ENCODE measurements at places on chromosomes 7 and 10.

- peak; percentile 3 for DNase-seq
Measured at GRCh38 chr10:115572740-115573455, 479.7 kb downstream of the ATRNL1 start.

DNA sequence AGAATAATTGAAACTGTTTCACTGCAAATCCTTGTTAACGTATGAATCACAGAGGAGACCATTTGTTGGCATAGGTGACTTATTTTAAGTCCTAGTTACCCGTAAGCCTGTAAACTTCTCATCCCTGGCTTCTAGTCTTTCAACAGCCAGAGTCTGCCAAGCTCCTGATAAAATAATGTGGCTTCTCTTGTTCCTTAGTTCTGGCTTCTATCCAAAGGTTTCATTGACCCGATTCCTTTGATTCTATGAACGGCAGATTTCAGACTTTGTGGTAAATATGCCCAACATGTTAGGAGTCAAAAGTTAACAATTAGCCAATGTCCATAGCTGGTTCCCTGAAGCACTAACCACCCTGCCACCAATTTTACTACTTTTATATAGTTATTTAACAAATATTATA lies 23.3 kb downstream of the DNAH11 start:
- no peak for DNase-seq

GRCh38 chr10:108412323-108412722 lies 1247.8 kb upstream of the SORCS1 start:
- DNase-seq, result no peak

DNA sequence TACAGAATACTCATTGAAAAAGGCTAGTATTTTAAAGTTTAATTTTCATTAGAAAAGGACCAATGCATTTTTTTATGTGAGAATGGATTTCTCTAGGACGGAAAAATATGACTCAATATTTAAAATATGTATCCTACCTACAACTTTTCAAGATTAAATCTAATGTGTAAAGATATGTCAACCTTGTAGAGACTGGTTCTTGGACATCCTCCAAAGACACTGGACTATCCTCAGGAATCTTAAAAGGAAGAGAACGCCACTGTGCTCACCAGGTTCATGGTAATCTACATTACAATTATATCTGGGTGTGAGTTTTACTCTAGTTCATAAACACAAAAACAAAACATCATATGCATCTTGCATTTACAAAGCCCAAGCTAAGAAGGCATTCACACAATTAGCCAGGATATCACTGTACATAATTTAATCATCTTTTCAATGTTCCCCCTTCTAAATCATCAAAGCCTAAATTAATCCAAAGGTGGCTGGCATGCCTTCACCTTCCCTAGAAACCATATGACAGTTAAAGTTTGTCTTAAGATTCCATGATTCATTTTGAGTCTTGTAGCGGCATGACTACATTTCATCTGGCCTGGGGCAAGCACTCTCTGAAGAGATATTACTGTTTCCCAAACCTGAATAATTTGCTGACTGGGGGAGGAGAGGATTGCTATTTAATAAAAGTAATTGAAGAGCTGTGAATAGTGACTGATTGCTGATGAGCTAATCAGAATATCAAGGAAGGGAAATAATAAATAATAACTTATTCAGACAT lies 12.0 kb downstream of the SGCE start:
- DNase-seq, result no peak

GRCh38 chr10:131418681-131419080 lies 107.2 kb upstream of the TCERG1L start:
- no peak for DNase-seq

- no peak for DNase-seq
Measured at GRCh38 chr7:157977306-157977705, 610.3 kb downstream of the PTPRN2 start.

- no peak for DNase-seq
Measured at GRCh38 chr10:71093531-71093930, 118.8 kb upstream of the UNC5B start.

- no peak for DNase-seq
Measured at GRCh38 chr10:23826421-23826820, 382.5 kb upstream of the KIAA1217 start.

GRCh38 chr7:45082031-45082830 lies 6.5 kb downstream of the NACAD start:
- DNase-seq, result no peak

- no peak for DNase-seq
Measured at GRCh38 chr10:78333362-78334143, 299.9 kb downstream of the RPS24 start.

DNA sequence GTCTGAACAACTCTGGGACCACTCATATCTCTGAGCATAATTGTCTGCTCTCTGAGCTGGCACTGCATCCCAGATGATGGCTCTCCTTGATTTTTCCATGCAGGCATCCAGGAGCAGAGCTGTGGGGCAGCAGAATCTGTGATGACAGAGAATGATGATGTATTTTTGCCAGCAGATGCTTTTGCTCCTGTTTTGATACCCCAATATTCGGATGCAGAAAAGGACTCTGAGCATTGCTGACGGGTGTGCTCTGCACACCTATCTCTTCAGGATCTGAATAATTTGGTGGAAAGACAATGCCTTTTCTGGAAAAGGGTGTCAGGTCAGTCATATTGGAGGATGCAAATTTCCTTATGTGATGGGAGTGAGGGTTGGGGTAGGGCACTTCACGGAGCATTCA lies 735.9 kb downstream of the KCNMA1 start:
- DNase-seq, result no peak

DNA sequence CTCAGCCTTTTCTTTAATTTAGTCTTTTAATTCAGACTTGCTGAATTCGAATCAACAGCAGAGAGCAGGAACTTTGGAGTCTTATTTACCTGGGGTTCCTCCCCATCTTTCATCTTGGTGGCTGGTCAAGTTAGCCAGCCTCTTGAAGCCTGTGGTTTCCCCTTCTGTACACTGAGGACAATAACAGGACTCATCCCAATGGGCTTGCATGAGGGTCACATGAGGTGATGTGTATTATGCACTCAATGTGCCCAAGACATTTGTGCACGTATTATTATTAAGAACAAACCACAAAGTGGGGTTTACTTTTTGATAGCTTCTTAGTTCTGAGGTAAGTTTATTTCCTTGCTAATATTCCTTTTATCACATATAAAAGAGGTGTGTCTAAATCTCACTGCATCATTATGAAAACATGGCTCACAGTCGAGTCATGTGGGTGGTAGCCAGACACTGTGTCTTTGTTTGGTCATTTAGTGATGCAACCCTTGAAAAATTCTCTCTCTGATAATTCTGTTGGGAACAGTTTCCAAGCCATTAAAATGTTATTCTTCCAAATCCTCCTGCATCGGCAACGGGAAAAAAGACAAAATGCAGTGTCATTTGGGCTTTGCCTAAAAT lies 86.5 kb upstream of the GRB10 start:
- peak; percentile 74 for DNase-seq

GRCh38 chr10:119301397-119301796 lies 94.0 kb downstream of the GRK5 start:
- no peak for DNase-seq

- DNase-seq, result no peak
Measured at GRCh38 chr10:49609283-49610113, 612 bp upstream of the SLC18A3 start.

DNA sequence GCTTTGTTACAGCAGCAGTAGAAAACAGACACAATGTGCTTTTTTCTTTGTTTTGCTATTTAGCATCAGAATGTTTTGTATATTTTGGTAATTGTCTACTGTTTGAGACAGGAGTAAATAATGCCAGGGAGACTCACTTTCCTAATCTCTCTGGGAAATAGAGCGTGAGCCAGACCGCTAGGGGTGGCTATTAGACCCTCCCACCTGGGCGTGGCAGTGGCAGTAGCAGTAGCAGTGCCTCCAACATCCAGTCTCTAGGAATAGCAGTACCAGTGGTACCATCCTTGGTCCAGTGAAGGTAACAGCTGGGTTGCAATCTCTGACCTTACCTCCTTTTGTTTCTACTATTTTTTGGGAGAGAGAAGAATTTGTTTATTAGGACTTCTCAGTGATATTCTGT lies 165.7 kb upstream of the MAGI2 start:
- DNase-seq, result no peak

- no peak for DNase-seq
Measured at GRCh38 chr7:107164092-107164491, 4.7 kb upstream of the HBP1 start.

DNA sequence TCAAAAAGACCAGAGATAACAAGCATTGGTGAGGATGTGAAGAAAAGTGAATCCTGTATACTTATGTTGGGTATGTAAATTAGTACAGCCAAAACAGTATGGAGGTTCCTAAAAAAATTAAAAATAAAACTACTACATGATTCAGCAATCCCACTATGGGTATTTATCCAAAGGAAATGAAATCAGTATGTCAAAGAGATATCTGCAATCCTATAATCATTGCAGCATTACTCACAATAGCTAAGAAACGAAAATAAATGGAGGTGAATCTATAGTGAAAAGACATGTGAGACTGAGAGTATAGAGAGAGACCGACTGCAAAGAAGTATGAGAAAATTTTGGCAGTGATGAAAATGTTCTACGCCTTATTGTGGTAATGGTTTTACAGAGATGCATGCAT lies 139.2 kb upstream of the TMEM168 start:
- no peak for DNase-seq

GRCh38 chr10:122630526-122630925 lies 69.1 kb downstream of the C10orf120 start:
- no peak for DNase-seq

- DNase-seq, result no peak
Measured at GRCh38 chr7:99030951-99031350, 113.0 kb downstream of the SMURF1 start.

- no peak for DNase-seq
Measured at GRCh38 chr10:98673171-98673782, 226.5 kb upstream of the HPS1 start.

DNA sequence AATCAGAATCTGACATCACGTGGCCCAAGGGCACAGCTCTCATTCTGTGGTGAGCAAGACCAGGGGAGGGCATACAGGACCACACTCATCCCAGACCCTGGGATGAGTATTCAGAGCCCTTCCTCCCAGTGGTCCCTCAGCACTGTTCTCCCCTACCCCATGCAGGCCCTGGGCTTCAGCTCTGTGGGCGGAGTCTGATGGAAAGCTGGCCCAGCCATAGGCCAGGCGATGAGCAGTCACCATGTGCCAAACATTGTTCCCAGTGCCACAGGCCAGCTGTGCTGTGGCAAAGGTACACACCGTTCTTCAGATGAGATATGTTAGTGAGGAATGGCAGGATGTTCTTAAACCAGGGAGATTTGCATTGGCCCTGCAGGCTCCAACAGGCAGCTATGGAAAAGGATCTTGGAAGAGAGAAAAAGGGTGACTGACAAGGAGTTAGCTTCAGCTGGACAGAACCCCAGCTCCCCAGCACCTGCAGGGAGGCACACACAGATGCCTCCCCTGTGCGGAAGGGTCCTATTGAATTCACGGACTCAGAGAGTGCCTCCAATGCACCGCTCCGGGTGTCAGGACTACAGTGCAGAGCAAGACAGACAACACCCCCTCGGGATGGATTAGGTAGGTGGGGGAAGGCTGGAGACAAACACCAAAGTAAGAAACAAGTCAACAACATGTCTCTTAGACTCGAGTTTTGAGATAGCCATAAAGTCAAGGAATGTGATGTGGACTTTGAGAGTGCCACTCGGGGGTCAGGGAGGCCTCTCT lies 596.0 kb upstream of the MGMT start:
- DNase-seq, result no peak

- no peak for DNase-seq
Measured at GRCh38 chr7:90853205-90853604, 257.1 kb downstream of the CDK14 start.

- no peak for DNase-seq
Measured at GRCh38 chr7:152122540-152122939, 97.1 kb downstream of the GALNT11 start.

DNA sequence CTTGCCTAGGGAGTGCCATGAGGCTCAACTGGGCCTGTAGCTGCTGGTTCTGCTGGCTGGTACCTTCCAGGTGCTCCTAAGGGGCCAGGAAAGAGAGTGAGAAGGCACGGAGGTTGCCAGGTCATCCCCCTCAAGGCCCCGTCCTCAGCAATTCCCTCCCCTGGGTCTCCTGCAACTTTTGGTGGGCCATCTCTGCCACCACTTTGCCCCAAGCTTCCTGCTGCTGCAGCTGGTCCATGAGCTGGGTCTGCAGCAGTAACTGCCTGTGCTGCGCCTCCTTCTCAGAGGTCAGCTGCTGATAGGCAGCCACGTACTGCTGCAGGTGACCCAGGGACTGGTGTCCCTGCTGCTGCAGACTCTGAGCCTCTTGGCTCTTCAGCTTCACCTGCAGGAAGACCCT lies 17.3 kb upstream of the MTPAP start:
- DNase-seq, result no peak

- peak; percentile 47 for DNase-seq
Measured at GRCh38 chr7:108805808-108806397, 236.2 kb downstream of the DNAJB9 start.

DNA sequence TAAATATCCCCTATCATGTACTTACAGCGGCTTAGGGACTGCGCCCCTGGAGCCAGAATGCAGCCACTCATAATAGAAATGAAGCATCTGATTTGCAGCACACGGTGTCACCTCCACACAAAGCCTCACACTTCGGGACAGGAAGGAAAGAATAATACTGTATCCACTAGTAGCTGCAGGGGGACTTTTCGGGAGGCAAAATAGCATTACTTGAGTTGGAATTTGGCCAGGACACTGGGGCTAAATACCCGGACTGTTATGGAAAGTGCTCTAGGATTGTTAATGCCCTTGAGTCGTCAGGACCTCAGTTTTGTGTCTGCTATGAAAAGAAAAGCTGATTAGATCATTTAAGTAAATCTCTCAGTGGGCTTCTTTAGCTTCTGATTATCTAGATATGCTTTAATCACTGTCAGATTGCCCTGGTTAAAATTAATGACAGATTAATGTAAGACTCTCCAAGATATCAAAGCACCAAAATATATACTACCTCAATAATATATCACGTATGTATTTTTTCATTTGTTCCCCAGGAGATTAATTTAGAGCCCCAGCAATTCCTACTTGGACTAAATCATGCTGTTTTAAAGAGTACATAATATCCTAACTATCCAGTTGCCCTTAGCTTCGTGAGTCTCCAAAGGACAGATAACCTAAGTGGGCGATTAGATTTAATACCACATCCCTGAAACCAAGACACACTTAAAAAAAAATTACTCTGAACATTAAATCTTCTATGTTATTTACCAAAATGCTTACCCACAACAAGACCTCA lies 173.0 kb upstream of the NEBL start:
- no peak for DNase-seq

DNA sequence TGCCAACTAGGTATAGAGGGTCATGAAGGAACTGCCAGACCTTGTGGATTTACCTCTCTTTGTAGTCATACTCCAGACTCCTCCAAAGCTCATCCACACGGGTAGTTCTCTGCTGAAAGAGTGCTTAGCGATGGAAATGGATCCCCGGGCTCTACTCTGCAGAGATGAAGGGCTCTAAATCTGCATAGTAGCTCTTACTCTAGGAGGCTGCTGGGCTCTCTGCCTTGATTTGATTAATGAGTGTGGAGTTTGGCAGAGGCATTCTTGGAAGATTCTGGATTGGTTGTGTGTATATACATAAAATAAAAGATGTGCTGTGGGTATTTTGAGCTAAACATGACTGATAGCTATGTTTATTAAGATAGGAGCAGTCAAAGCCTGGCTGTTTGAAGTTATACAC lies 21.3 kb upstream of the CPXM2 start:
- no peak for DNase-seq
